ENCODE measurements at places on chromosomes 11 and 22.

DNA sequence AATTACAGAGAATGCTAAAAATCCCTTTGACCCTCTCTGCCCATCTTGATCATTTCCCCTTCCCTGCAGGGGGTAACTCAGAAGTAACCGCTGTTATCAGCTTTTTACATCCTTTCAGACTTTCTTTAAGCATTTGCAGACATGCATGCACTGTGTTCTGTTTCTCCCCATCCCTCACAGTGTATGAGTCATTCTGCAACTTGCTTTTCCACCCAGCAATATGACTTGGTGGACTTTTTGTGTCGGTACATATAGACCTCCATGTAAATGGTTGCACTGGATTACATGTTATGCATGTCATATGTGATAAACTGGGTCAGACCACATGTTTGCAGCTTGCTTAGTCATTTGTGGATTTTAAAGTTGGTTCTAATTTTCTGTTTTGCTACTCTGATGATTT lies 87.7 kb upstream of the NECTIN1 start:
- DNase-seq, result no peak

DNA sequence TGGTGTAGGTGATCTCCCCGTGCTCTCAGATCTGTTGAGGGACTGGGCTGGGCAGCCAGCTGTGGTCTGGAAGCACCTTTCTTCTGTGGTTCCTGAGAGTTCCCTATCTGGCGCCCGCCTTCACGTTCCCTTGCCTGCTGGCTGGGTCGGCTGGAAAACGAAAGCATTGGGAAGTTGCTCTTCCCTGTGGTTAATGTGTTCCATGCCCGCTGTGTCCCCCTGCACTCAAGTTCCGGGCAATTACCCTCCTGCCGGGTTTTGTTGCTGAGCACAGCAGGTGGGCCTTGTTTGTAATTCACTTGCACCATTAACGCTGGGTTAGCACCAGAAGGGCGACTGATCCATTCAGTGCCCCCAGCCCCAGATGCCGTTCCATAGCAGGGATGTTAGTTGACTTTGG lies 134.1 kb downstream of the GRIK4 start:
- DNase-seq, result no peak

- DNase-seq, result peak; percentile 59
These were observed 602 bp downstream of the EWSR1 start for GRCh38 chr22:29268511-29269229.

DNA sequence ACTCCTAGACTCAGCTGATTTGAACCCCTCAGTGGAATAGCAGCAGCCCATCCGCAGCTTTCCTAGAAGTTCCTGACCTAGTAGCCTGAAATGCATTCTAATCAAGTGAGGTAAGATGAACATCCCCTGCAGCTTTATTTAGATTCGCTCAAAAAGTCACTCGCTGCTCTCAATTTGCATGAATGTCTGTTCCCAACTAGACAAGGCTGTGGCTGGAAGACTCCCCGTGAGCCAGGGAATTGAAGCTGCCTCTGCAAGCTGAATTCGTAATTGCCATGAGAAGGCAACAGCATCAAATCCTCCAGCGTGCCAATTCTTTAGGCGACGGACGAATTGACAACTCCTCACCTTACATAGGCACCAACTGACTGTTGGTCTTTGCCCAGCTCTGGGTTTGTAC lies 17.1 kb upstream of the SCN3B start:
- no peak for DNase-seq

DNA sequence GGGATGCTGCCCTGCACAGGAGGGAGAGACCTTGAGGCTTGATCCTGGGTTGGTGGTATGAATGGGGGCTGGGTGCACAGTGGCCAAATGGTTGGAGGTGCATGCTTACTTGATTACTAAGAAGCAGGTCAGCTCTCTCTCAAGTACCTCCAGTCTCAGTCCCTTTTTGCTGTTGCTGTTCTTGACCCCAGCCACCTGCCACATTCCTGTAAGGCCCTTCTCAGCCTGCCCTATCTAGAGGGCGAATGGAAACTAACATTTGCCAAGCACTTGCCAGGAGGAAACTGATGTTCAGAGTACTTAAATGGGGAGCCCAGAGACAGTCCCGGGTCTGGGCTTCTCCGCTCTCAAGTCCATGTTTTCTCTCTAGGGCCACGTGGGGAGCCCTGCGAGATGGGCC lies 39.9 kb downstream of the CABIN1 start:
- no peak for DNase-seq

GRCh38 chr11:62835336-62835735 lies 2.7 kb upstream of the TEX54 start:
- DNase-seq, result no peak

- no peak for DNase-seq
These were observed 35.6 kb downstream of the ARL14EP start for GRCh38 chr11:30358536-30358935.

GRCh38 chr22:17047656-17048055 lies 37.1 kb upstream of the IL17RA start:
- DNase-seq, result no peak

DNA sequence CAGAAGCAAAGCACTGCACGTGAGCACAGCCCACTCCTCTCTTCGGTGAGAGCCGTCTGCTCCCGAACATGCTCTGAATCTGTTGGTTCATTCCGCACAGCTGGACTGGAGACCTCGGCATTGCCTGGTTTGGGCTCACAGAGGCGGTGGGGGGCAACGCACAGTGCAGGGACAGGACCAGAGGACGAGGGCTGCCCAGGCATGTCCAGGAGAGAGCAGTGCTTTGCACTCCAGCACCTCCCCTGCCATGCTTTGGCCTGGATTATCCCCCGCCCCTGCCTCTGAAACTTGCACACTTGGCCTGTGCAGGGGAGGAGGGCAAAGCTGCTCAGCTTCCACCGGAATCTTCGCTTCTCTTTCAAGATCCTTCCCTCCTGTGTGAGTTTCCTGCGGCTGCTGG lies 536.5 kb downstream of the BRD1 start:
- DNase-seq, result no peak

DNA sequence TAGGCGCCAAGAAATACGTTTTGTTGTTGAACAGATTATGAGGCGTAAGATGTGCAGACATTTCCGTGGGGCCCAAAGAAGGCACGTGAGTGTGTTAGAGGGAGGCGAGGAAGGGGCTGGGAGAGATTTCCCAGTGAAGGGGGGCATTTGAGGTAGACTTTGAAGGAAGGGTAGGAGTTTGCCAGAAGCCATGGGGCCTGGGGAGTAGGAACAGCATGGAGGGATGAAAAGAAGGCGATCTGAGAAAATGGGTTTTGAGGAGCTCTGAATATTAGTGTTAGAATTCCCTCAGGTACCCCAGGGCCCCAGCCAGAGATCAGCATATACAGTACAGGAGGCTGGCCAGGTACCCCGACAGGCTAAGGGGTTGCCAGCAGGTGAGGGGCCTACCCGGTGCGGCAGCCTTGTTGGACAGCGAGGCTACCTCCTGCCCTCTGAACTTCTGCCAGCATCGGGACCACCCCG lies 414 bp upstream of the MIEF1 start:
- DNase-seq, result no peak

DNA sequence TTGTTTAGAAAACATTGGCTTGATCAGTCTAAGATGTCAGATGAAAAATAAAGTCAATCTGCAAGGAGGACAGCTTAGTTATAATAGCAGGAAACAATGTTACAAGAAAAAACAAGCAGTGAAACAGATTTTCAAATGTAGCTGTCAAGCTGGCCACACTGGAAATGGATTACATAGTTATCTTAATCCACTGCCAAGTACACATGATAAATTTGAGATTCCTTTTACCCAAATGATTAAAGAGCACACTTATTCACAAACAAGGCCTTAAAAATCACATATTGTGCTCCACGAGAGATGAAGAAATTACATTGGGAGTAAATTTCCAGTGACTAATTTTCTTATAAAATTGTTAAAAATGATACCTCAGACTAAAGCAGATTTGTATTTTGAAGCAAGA lies 17.5 kb upstream of the ESAM start:
- DNase-seq, result no peak

GRCh38 chr11:117929916-117930570 lies 841 bp upstream of the TMPRSS13 start:
- no peak for DNase-seq

DNA sequence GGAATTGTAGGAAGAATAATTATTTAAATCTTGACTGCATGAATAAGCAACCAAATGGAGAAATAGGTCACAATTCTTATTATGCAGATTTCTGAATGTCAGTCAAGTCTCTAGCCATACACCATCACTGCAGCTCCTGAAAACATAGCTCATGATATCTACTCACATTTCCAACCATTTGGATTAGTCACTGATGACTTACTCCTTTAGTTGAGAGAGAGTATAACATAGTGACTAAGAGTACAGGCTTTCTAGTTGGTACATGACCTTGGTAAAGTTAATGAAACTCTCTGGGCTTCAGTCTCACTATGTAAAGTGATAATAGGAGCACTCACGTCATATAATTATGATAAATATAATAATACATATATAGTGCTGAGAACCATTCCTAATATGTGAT lies 265.2 kb downstream of the KCNA4 start:
- DNase-seq, result peak; percentile 18

- peak; percentile 50 for DNase-seq
These were observed 45.4 kb upstream of the SLC22A12 start for GRCh38 chr11:64545619-64546018.

- no peak for DNase-seq
These were observed 42.2 kb upstream of the BLID start for GRCh38 chr11:122158171-122158570.

DNA sequence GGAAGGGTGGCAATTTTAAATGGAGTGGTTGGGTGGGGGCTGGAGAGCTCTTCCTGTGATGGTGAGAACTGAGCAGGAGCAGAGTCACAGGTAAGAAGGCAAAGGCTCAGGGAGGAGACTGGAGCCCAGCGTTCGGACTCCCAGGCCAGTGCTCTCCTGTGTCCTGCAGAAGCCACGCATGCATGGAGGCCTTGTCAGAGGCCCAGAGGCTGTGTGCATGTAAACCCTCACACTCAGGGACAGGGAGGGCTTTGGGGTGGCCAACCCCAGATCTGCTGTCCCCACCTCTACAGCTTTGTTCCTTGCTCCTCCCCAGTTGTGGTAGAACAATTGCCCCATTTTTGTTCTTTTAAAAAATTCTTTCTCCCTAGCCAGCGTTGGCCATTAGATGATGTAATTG lies 130.4 kb upstream of the PARVA start:
- no peak for DNase-seq

- no peak for DNase-seq
These were observed 183.2 kb upstream of the PITPNB start for GRCh38 chr22:28102151-28102812.

DNA sequence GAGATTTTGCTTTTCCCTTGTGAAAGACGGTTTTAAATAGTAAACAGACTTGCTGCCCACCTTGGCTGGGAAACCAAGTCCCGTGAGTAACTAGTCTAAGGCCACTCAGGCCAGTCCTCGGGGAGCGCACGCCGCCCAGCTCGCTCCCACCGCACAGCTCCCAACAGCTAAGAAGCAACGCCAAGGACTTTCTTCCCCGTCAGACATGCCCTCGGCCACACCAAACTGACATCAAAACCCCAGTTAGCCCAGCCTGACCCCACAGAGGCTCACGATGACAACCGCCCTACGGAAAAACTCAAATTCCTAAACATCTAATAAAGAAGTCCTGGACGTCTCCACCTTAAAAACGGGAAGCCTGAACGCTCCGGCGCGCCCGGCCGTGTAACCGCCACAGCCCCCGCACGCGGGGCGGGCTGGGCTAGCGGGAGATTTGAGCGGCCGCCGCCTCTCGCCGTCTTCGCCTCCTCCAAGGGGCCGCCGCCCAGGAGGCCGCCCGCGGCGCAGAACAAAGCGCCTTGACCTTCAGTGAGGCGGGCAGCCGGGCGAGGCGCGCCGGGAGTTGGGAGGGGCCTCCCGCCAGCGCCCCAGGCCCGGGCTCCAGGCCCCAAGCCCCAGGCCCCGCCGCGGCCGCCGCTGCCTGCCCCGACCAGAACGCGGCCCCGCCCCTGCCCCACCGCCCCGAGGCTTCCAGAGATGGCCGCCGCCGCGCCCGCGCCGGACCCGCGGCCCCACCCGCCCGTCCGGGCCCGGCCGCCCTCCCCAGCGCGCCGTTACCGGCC lies 486 bp downstream of the NAP1L4 start:
- DNase-seq, result peak; percentile 27

DNA sequence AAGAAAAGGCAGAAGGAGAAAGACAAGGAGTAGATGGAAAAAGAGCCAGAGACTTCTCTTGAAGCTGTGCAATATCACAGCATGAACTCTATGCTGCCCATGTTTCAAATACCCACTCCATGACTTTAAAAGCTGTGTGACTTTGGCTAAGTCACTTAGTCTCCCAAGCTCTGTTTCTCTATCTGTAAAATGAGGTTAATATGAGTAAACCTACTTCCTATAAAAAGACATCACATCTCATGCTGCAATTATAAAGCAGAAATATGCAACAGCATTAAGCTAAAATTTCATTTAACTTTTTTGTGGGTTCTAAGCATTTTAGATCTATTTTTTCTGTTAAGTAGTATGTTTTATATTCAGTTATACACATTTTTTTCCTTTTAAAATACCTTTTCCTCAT lies 11.6 kb downstream of the DGCR2 start:
- DNase-seq, result no peak

DNA sequence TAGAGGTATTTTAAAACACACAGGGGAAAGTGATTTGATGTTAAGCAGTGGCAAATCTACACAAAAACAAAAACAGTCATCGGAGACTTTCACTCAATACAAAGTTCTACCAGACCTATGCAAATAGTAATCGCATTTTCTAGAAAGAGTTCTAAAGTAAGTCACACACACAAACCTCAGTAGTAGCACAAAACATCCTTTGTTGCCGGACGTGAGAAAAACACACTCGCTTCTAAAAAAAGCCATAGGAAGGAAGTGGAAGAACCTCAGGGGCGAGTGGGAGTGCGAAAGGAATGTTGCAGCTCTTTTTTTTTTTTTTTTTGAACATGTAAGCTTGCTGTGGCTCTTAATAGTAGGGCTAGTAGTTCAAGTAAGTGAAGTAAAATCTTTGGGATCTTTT lies 88.9 kb downstream of the MAML2 start:
- peak; percentile 68 for DNase-seq

DNA sequence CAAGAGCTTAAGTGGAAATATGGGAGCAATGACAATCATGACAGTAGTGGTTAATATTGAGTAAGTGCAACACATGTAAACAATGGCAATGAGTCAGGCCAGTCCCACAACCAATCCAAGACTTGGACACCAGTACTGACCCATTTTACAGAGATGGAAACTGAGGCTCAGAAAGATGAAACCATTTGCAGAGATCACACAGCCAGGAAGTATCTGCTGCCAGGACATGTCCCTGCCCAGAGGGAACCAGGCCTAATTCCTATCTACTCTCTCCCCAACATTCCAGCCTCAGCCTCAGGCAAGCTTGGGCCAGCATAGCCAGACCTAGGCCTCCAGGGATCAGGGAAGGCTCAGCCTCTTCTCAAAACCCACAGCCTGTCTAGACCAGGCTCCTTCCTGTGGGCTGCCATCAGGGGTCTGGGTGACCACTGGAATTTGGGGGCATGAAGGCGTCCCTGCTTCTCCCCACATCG lies 395.1 kb downstream of the MN1 start:
- DNase-seq, result no peak
